ENCODE measurements at places on chromosomes 3 and 15.

- DNase-seq, result no peak
These were observed 175.5 kb upstream of the CTDSPL start for GRCh38 chr3:37686220-37686619.

GRCh38 chr3:125375950-125376679, 990 bp upstream of the ZNF148 start:
- DNase-seq, result no peak

GRCh38 chr3:181569356-181569940, 142.3 kb upstream of the SOX2 start:
- DNase-seq, result no peak

GRCh38 chr3:7546253-7546652, 685.3 kb downstream of the GRM7 start:
- peak; percentile 3 for DNase-seq

- DNase-seq, result no peak
These were observed 29.7 kb downstream of the ACAD11 start for GRCh38 chr3:132629928-132630327.

- DNase-seq, result no peak
These were observed 129.4 kb downstream of the LRRK1 start for GRCh38 chr15:101048581-101049030.

- DNase-seq, result peak; percentile 3
These were observed 457.9 kb upstream of the ALCAM start for GRCh38 chr3:104908761-104909160.

DNA sequence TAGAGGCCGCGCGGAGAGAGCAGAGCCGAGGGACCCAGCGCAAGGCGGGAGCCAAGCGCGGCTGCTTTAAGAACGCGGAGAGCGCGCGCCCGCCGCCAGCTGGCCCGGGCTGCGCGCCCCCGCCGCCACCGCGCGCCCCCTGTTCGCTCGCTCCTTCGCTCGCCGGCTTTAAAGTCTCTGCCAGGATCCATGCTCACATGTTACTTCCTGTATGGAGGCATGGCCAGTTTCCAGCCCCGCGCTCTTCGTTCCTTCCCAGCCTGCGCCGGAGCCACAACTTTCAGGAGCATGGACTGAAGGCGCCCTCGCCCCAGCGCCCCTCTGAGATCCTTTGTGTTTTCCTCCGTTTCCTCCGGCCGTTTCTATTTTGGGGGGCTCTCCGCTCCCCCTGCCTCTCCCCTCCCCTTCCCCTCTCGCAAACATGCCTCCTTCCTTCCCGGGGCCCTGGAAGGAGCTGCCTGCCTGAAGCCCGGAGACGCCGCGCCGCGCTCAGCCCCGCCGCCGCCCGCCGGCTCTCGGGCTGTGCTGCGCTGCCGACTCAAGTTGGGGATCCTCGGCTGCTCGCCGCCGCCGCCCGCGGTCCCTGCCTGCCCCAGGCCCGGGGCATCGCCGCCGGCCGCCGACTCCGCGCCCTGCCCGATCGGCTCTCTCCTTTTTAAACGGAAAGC, at the start of gene PTPRG:
TSS of gene PTPRG (plus strand) at position 198 of the 668 bp plus-strand sequence. CDS start 717 bp downstream, outside the sequence.
- DNase-seq, result peak; percentile 91

DNA sequence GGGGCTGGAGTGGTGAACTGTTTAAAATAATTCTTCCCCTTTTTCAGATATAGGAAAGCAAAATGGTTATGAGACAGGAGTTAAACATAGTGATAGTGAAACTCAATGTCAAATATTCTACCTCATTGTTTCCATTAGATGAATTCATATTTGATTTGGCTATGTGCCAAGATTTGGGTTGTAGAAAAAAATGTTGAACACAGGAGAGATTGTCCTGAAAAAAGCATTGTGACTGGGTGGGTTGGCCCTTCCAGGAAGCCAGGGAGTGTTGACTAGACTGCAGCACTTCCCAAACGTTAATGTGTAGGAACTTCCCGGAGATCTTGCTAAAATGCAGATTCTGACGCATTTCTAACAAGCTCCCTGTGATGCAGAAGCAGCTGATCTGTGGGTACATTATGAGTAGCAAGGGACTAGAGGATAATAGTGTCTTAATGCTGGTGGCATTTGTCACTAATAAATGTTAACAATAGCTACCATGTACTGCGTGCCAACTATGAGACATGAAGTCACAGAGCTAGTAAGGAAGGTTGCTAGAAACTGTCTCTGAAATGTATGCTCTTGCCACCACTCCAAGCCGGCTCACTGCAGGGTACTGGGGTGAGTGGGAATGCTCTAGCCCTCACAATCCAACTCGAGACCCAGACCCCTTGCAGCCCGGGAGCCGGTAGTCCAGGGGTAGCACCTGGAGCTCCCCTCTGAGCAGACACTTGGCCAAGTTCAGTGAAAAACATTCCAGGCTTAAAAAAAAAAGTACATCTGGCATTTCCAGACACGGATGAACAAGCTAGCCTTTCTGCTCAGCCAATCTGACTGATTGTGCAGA, 120.6 kb downstream of the CD47 start:
- DNase-seq, result peak; percentile 51

Measured in G401 (cell line).